ENCODE measurements at places on chromosomes 6 and 20. TPM values are rescaled to one million over a fixed set of nuclear protein-coding genes. Genes with fewer than 3 reads are reported as not detected.

DNA sequence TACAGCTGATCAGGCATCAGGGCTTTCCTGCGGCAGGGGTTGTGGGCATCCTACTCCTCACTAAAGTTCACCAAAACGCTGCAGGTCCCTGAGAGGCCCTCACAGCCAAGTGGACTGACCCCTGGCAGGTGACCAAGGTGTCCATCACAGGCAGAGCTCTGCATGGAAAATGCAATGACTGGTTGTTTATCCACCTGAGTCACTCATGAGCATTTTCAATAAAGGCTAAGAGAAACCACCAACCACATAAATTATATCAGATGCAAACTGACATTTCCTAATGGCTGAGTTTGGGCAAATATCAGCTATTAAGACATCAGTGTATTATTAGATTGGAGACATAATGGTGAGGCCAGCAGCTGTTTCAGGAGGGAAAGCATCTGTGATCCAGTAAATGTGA lies 152.7 kb upstream of the SYNDIG1 start:
- DNase-seq: no peak

The TRAPPC3L gene
- total RNA-seq: not detected

The KHDC1 gene
- 0.81 TPM for total RNA-seq

- DNase-seq: no peak
These were observed 167.7 kb downstream of the SIM1 start for GRCh38 chr6:100296810-100297544.

GRCh38 chr6:37806213-37806612 lies 13.3 kb upstream of the ZFAND3 start:
- DNase-seq: no peak

GRCh38 chr6:28407401-28407800 lies 7.9 kb upstream of the ZSCAN12 start:
- DNase-seq: no peak

- no peak for DNase-seq
These were observed 347.8 kb upstream of the HS3ST5 start for GRCh38 chr6:114690625-114691024.

DNA sequence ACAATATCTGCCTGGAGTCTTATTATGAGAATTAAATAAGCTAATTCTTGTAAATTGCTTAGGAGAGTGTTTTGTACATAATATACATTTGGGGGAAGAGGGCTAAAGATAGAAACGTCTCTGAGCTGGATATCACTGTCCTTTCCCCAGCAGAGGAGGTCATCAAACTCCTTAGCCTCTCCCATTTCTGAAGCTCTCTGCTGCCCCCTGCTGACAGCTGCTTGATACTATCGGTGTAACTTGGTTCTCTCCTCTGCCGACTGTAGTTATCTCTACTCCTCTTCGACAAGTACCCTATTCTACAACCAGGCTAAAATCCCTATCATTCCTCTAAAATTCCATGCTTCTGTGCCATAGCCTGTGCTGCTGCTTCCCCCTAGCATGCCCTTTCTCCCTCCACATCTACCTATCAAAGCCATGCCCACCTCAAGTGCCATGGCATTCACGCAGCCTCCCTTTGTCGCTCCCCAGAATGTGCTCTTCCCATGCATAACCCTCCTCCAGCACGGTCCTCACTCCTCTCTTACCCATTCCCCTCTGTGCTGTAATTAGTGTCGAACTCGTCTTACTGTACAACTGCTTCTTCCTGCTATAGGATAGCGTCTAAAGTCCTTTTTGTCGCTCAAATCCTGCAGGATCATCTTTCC lies 101.2 kb downstream of the EPM2A start:
- DNase-seq: no peak

- DNase-seq: no peak
These were observed 144.0 kb downstream of the CDC5L start for GRCh38 chr6:44531442-44532015.

- DNase-seq: no peak
These were observed 18.8 kb downstream of the EYA2 start for GRCh38 chr20:46913329-46914044.

The KCNK16 gene
- not detected for total RNA-seq

DNA sequence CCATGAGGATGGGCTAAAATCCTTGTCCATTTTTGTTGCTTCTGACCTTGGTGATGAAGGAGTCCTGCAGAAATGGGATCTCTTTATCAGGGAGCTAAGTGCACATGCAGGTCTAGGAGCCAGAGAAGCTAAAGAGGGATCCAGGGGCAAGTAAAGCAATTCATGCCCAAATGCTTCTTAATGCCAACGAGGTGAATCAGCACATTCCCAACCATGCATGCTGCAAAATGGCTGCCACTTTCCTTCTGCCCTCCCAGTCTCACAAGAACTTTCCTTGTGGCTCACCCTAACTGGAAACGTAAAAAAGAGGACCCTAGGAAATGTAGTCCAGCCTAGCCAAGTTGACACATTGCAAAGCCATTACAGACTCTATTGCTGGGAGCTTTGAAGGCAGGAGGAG lies 298.4 kb downstream of the MAFB start:
- no peak for DNase-seq

The UNC93A gene
- total RNA-seq: not detected

DNA sequence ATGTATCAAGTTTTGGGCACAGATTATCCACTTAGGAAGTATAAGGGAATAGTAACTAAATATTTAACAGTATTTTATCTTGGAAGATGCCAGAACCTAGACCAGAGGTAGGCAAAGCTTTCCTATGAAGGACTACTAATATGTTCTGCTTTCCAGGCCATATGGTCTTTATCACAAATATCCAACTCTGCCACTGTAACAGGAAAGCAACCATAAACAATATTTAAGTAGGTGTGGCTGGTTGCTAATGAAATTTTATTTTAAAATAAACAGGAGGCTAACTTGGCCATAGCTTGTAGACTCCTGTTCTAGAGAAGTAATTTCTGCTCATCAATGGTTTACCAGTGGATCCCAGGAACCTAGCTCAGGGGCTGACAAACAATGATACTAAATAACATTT lies 39.4 kb downstream of the NOL7 start:
- DNase-seq: no peak

DNA sequence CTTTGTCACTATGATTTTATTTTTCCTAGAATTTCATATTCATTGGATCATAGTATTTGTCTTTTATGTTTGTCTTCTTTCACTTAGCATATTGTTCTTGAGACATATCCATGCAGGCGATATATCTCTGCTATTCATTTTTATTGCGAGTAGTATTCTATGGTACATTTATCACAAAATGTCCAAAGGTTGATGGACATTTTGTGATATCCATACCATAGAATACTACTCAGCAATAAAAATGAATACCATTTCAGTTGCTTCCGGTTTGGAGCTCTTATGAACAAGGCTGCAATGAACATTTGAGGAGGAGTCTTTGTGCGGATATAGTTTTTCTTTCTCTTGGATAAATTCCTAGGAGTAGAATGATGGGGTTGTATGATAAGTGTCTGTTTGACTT lies 28.8 kb upstream of the EYA2 start:
- no peak for DNase-seq

GRCh38 chr20:18436847-18437246 lies 30.0 kb downstream of the DZANK1 start:
- DNase-seq: no peak

DNA sequence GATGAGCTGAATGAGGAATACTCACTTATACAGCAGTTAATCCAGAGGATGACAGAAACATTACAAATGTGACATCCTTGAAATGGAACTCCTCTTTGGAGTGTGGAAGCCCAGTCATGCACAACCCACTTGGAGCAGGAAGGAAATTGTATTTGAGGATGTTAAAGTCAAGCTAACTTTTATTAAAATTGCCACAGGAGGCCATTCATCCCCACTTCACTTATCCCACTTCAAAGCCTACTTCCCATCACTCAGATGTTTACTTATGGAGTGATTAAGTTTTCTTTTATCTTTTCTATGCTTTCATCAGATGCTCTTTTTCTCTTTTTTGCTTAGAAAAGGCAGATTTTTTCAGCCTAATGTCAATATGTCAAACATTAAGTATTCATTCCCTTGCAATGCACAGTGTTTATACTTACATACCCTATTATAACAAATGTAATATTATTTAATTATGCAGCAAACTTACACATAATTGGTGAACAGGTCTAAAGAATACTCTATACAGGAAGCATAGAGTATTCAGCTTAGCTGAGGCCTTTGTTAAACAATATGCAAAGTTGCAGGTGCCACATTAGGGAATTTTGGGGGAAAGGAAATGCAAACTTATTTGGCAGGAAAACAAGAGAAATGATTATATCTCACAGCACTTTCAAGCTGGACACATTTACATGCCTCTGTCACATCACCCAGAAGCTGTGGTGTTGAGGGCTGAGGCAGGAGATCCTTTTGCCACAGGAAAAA lies 148.9 kb downstream of the KHDC1L start:
- DNase-seq: no peak

DNA sequence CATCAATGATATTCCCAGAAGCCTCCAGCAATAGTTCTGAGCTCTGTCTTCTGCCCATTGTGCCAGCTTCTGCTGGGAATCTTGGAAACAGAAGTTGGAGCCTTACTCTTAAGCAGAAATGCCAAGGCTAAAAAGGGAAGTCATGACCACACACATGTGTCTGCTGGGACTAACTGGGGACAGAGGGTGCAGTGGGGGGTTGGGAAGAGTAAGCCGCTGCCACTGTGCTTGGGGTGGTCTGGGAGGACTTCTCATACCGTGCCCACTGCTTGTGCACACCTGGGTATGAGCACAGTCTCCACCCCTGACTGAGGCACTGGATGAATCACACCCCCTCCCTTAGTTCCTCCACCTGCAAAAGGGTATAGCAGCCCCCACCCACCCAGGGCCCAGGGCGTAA lies 90.7 kb downstream of the CDC5L start:
- no peak for DNase-seq

DNA sequence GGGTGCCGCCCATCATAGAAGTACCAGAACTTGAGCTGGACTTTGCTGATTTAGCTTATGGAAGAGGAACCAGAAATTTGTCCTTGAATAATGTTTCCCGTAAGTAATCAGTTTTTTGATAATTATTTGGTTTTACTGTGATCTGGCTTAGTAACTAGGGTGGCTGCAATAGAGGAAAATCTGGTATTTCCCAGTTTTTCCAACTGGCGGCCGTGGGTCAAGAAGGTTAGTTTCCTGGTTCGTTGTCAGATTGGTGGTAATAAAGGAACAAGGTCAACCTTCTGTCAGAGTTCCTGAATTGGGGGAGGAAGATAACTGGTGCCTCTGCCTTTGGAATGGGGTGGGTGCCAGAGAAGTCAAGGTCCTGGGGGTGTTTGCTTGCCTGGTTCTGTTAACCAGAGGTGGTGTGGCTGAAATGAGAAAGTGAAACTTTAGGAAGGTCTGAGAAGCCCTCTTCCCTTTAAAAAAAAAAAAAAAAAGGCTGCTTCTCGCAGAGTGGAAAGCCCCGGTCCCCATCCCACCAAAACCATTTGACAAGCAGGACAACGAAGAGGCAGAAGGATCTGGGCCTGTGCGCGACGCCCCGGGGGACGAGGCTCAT lies at the start of gene CALHM6:
Gene CALHM6, plus strand, starts transcription at position 45 of the 601 bp plus-strand sequence. Its CDS starts 555 bp downstream, at position 600.
- no peak for DNase-seq

The KIF25 gene
- total RNA-seq: not detected

- no peak for DNase-seq
These were observed 60.6 kb downstream of the FOXA2 start for GRCh38 chr20:22523499-22524392.

- DNase-seq: no peak
These were observed 362.7 kb downstream of the THBS2 start for GRCh38 chr6:168890981-168891365.

DNA sequence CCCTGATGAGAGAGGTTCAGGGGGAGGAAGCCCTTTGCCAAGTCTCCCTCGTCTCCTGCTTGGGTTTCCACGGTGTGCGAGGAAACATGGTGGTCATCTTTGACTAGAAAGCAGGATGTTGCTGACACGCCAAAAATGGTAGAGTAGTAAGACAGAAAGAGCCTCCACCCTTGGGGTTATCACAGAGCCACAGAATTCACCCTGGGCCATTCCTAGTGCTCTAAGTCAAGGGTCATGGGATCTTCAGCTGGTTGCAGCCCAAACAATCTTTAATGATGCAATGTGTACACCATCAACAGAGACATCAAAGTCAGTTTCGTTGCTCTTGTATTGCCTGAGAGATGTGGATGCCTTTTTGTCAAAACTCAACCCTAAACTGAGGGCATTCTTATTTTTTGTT lies 201.9 kb downstream of the LY86 start:
- DNase-seq: no peak

The NKAPL gene
- total RNA-seq: 0.49 TPM

GRCh38 chr6:119122336-119122735 lies 43.9 kb upstream of the FAM184A start:
- no peak for DNase-seq

DNA sequence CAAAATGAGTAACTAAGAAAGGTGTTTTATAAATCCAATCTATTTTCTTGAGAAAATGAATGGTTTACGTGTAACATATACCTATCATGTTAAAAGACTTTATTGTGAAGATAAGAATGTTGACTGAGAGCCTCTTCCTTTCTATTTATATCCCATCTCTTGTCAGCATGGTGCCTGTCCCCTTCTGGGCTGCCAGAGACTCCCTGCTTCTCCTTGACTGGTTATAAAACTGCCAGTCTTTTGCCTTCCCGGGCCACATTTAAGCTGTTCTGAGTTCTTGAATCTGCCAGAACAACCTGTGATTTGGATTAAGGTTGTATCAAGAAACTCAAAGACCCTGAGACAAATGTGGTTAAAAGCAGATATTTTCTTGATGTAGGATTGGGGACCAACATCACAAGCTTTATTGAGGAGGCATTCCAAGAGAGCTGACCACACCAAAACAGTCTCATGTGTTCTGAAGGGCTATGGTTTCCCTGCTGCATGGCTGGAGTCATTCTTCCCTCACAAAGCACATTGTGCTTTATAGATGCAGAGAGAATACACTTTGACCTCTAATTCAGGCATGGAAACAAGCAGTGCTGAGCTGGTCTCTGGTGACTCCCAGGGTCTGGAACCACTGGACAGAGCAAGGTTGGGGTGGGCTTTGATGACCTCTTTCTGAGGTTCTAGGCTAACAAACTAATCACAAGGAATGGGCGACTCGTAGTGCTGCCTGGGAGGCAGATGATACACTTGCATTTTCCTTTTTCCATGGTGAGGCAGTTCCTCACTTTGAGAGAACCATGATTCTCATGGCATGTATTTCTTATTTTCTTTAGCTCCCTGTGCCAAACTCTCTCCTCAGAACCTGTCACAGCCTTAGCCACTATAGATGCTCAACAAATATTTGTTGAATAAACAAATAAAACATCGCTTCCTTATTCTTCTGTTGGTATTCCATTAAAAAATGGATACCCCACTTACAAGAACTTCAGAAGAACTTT lies 205.0 kb upstream of the PREP start:
- DNase-seq: no peak
